ENCODE measurements at places on chromosomes 4 and X.

DNA sequence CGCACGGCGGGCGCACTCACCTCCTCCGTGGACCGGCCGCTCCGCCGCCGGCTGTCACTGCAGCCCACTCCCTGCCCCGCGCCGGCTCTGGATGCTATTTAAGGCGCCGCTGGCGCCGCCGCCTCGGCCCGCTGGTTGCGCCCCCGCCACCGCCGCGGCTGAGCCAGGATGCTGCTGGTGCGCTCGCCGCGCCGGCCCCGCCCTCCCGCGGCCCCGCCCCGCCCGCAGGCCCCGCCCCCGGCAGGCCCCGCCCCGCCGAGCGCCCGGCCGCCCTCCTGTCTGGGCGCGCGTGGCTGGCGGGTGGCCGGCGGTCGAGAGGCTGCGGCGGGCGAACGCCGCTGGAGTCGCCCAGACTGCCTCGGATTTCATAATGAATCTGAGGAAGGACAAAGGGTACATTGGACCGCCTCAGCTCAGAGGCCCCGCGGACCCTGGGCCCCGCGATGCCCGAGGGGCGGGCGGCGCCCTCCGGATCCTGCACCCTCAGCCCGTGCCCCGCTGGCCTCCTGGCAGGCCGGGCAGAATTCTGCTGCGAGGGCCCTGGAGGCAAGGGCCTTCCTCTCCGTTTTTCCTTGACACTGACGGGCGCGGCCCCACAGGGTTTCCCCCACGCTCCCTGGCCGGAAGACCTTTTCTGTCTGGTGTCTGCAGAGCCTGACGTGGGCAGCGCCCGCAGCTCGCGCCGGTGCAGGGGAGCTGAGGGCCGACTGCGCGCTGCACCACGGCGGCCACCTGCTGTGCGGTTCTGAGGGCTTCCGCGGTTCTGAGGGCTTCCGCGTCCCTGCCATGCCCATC is at the start of gene ACSL1:
ACSL1 (minus strand) TSS at position 73 of the 795 bp plus-strand sequence. CDS start 22,454 bp downstream, outside the sequence.
- peak; percentile 85 for DNase-seq

DNA sequence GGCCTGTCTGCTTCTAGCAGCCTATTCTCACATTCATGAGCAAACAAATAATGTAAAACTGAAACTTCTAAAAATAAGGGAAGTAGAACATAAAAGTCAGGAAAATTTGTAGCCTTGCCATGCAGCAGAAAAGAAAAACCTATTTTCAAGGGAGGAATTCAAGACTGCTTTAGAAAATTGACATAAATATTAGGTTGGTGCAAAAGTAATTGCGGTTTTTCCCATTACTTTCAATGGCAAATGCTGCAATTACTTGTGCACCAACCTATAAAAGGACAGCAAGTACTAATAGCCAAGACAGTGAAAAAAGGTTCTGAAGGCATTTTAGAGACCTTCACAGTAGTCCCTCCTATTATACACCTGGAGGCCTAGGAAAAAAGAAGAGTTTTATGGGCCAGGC is 457.8 kb downstream of the KLHL4 start:
- DNase-seq, result no peak

DNA sequence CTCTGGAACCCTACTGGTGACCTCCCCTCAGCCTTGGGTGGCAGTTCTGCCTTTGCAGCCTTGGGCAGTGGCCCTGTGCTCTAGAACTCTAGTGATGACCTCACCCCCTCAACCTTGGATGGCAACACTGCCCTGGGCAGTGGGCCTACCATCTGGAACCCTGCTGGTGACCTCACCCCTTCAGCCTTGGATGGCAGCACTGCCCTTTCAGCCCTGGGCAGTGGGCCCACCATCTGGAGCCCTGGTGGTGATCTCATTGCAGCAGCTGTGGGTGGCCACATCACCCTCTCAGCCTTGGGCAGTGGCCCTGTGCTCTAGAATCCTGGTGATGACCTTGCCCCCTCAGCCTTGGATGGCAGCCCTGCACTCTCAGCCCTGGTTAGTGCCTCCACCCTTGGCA is 129.3 kb downstream of the RBMX2 start:
- DNase-seq, result no peak

GRCh38 chr4:6452897-6453687 is 19.3 kb downstream of the PPP2R2C start:
- DNase-seq, result no peak

GRCh38 chr4:177380730-177381287 is 61.4 kb downstream of the AGA start:
- peak; percentile 56 for DNase-seq

- no peak for DNase-seq
These were observed 17.2 kb downstream of the RAB33B start for GRCh38 chr4:139470997-139471665.

- DNase-seq, result no peak
These were observed 112.6 kb downstream of the ANK2 start for GRCh38 chr4:113162089-113162488.

- DNase-seq, result no peak
These were observed 214.4 kb upstream of the PPP1R2C start for GRCh38 chrX:42992199-42992943.

DNA sequence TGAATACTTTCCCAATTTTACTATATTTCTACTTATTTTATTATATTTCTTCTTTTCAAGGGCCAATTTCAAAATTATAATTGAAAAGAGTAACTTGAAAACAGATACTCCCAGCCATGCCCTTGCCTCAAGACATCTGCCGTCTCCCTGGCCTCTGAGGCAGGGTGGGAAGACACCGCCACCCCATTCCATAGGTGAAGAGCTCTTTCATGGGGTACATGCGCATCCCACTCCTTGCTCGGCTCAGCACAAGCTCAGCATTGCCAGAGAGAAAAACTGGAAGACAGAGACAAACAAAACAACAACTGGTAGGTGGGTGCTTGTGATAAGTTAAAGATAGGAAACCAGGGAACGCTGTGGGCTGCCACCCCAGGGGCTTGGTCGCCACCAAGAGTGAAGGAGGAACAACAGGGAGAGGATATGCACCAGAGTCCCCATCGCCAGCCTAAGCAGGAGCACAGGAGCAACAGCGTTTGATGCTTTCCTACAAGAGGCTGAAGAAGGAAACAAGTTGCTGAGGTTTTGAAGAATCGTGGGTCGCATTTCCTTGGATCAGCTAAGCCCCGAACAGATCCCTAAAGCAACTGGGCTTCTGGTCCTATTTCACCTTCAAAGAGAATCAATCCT is 11.3 kb downstream of the TMEM154 start:
- no peak for DNase-seq

- DNase-seq, result no peak
These were observed 110.1 kb downstream of the GBA3 start for GRCh38 chr4:22802876-22803275.
